ENCODE measurements at places on chromosomes 4 and X.

- no peak for DNase-seq
Measured at GRCh38 chr4:123449362-123449761, 52.8 kb downstream of the SPRY1 start.

DNA sequence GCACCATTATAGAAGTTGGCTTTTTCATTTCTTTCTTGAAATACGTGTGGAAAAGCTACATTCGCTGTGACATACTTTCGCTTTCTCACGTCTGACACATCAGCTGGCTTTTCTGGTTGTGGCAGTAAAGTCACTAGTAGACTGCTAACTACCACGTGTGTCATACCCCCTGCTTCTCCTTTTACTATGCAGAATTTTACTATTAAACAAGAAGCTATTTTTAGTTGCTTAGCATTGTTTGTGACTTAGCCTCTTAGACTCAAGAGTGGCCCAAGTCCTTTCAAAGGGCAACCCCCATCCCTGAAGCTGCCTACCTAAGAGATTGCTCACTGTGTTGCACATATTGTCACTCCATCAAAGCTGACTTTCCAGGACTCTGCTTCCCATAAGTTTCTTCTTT is 2.1 kb upstream of the IL2 start:
- peak; percentile 36 for DNase-seq

- no peak for DNase-seq
Measured at GRCh38 chrX:110732266-110732665, 63.4 kb downstream of the CHRDL1 start.

DNA sequence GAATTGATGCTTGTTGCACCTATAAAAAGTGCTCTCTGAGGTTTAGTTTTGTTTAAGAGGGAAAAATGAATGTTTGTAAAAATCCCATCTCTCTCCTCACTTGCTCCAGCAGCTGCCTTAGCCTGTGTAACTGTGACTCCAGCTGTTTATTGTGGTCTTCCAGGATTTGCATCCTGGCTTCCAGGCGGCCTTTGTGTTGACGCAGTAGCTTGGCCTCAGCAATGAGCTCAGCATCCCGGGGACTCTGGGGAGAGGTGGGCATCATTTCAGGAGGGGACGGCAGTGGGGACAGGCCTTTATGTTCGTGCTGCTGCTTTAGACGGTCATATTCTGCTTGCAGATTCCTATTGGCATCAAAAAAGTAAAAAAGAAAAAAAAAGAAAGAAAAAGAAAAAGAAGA is 75.3 kb upstream of the FTHL17 start:
- DNase-seq = no peak

- DNase-seq = no peak
Measured at GRCh38 chrX:136856050-136856449, 24.5 kb downstream of the RBMX start.

- DNase-seq = no peak
Measured at GRCh38 chr4:158004101-158004500, 168.7 kb downstream of the GASK1B start.

- no peak for DNase-seq
Measured at GRCh38 chr4:123234955-123235354, 161.6 kb upstream of the SPRY1 start.

- no peak for DNase-seq
Measured at GRCh38 chr4:76207549-76207948, 6.1 kb downstream of the SCARB2 start.

DNA sequence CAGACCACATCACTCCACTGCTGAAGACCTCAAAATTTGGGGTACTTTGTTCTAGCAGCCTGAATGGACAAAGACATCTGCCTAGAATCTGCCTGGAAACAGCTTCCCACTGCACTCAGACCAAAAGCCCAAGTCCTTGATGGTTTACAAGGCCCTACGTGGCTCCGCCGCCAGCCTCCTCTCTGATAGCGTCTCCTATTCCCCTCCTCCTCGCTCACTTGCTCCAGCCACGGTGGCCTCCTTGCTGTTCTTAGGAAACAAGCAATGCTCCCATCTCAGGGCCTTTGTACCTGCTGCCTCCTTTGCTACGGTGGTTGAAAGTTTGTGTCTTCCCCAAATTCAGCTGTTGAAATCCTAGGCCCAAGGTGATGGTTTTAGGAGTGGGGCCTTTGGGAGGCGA is 34.7 kb upstream of the SORCS2 start:
- DNase-seq = no peak

- DNase-seq = no peak
Measured at GRCh38 chrX:39762266-39762841, 335.4 kb downstream of the BCOR start.

All from effector memory CD8-positive, alpha-beta T cell (primary cell).